ENCODE measurements at places on chromosomes 7 and 10.

DNA sequence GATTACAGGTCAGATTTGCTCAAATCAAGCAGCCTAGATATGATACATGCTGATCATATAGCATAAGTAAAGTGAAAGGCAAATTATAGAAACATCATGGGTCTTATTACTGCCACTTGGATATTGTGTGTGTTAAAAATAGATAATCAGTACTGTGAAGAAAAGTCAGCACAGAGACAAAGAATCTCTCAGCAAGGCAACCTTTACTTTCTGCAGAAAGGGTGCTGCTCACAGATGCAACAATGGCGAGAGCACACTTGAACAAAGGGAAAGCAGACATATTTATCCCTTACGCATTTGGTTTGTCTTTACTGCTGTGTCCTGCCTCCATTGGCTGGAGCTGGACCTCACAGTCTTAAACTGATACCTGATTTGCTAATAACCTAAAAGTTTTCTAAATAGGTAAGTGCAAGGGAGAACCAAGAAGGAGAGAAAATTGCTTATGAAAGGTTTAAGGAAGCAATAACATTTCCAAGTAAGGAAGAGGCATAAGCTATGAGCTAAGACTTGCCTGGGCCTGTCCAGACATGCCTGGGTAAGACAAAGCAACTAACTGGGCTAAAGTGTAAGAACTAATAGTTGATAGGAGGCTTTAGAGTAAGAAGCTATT, 1310.8 kb upstream of the LRRTM3 start:
- DNase-seq, result no peak

- DNase-seq, result no peak
Observed at GRCh38 chr10:77715536-77715935, 77.9 kb upstream of the KCNMA1 start.

DNA sequence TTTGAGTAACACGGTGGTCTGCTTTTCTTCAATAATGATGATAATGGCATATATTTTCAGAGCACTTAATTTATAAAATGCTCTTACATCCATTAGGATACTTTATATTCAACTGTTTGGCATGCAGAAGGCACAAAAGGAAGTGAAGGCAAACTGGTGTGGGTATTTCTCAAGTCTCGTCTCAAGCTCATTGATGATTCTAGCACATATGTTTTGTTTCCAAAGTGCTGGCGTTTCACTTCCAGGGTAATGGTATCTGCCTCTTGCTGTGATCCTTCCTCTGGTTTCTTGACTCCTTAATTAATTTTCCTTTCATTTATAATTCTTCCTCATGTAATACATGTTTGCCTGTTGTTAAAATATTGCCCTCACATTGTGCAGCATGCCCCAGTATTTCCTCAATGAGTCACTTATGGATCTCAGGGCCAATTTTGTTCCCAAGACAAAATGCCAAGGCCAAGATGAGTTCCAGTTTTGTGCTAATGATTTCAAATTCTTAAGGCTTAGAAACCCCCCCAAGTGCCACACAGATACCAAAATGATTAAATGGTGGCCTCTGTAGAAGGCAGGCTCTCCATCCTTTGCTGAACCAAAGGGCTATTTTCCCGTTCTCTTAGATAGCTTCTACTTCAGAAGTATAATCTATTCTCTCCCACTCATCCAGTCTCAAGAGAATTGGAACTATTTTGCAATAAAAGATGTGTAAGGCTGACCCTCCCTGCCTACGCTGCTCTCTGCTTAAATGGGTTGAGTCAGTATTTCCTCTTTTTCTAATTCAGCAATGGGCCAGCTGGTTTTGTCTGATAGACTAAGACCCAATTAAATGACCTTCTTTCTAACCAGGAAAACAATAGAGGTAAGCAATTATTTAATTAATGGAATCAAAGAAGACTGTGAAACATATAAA, 171.2 kb downstream of the ZNF365 start:
- DNase-seq, result no peak

GRCh38 chr10:97944772-97945171, 85.6 kb downstream of the CRTAC1 start:
- DNase-seq, result no peak
